ENCODE measurements at places on chromosomes 7 and 10.

DNA sequence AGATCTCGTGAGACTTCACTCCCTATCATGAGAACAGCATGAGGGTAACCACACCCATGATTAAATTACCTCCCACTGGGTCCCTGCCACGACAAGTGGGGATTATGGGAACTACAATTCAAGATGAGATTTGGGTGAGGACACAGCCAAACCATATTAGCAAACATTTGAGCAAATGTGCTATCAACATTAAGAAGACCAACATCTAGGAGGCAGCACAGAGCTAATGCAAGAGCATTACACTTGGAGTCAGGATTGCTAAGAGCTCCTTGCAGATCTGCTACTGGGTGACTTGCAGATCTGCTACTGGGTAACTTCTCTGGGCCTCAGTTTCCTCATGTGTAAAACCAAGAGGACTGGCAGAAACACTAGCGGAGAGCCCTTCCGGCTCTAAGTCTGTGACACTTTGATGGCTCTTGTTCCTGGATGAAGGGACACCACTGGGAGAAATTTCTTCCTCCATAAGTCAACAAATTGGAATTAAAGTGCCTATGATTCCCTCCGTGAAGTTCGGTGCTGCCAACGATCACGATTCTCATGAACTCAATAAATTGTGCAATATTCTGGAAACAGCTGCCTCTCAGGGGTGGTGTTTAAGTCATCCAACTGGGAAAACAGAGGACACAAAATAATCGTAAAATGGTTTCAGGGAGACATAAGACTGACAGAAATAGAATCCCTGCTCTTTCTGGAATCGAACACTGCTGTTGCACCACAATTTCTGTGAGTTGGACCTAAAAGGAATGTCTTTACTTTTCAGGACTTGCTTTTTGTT, 115.8 kb upstream of the ITGB1 start:
- no peak for DNase-seq

DNA sequence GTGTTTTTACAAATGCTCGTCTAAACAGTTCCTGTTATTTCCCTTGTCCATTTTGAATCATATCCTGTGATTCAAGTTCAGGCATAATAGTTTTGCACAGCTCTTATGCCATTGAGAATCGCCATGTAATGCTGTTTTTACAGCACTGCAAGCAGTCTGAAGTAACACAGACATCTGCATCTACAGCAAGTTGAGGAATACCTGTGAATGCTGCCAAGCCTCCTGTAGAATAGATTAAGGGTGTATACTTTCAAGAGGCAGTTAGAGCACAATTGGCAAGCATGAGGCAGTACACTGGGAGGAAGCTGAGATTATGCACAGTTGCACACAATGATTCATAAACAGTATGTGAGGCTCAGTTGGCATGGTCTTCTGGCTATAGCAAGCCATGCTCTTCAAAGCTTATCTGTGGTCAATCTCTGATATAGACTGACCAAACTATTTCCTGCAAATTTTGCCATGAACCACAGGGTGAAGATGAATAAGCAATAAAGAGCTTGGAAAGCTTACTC, 121.9 kb upstream of the AKR1E2 start:
- DNase-seq: no peak

DNA sequence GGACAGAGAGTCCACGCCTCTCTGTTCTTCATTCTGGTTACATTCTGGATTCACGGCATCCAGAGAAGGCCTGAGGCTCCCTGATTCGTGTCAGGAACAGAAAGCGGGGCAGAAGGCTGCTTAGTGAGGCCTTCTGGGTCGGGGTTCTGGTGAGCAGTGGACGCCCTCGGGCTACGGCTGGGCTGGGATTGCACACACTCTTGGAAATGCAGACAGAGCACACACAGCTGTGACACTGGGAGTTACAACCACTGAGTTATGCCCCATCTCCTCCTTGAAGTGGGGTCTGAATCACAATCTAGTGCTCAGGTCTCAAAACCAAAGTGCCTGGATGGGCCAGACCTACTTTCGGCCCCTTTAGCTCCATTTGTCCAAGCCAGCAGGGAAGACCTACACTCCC, 156.9 kb upstream of the GDF10 start:
- no peak for DNase-seq

GRCh38 chr10:69732147-69732825, 69.4 kb upstream of the COL13A1 start:
- no peak for DNase-seq
